ENCODE measurements at places on chromosomes 1 and 21. TPM values are rescaled to one million over a fixed set of nuclear protein-coding genes. Genes with fewer than 3 reads are reported as not detected.

GRCh38 chr1:230781594-230781993 lies 34.4 kb downstream of the CAPN9 start:
- no peak for DNase-seq

GRCh38 chr1:150515328-150516049 lies at the start of gene FALEC:
Gene FALEC (plus strand): TSS chr1:150515752.
- peak; percentile 96 for DNase-seq

- peak; percentile 70 for DNase-seq
Observed at GRCh38 chr1:16009030-16009460, 5.0 kb downstream of the SRARP start.

DNA sequence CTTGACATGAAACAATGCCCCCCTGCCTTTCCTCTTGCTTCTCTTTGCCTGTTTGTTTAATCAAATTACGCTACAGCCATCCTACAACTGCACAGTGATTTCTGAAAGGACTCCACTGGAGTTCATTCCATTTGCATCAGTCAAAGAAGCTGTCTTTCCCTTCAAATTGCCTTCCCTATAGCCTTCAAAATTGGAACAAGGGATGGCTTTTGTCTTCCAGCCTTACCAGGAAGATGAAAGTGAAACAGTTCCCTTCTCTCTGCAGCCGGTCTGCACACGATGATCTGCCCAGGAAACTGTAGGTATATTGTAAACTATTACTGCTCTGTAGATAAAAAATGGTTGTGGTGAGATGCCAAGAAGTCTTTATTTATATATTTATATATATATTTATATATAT lies 65.6 kb upstream of the ETS2 start:
- no peak for DNase-seq

GRCh38 chr1:88980870-88981269 lies 11.6 kb downstream of the KYAT3 start:
- no peak for DNase-seq

DNA sequence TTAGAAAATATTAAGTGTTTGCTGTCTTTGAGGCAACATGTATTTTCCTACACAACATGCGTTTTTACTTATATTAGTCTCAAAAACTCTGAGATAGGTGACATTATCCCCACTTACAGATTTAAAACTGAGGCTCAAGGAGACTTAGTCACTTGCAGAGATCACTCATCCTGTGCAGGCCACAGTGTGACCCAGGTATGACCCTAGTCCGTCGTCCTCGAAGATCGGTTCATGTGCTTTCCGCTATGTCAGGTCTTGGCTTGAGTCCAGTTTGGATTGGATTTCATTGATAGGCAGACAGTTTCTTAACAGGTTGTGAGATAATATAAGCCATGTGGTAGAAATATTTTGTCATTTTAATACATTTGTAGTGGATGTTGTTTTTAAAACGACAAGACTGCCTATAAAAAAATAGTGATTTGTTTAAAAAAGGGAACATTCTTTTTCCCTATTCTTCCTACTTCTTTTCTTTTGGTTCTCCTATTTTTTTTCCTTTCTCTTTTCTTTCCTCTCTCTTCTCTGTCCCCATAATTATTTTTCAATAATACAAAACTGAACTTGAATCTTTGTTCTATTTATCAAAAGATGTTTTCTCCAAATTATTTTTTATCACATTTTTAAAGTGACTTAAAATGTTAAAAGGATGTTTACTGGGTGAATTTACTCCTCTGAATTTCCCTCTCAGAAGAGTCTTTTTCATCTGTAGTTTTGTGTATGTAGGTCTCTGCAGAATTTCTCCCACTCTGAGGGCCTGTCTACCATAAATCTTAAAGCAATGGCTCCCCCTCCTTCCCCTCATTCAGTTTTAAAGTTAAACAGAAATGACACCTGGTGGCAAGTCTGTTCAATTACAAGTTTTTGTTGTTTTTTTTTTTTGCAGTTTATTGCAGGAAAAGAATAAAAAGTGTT lies 81.8 kb downstream of the PHTF1 start:
- DNase-seq: peak; percentile 58

DNA sequence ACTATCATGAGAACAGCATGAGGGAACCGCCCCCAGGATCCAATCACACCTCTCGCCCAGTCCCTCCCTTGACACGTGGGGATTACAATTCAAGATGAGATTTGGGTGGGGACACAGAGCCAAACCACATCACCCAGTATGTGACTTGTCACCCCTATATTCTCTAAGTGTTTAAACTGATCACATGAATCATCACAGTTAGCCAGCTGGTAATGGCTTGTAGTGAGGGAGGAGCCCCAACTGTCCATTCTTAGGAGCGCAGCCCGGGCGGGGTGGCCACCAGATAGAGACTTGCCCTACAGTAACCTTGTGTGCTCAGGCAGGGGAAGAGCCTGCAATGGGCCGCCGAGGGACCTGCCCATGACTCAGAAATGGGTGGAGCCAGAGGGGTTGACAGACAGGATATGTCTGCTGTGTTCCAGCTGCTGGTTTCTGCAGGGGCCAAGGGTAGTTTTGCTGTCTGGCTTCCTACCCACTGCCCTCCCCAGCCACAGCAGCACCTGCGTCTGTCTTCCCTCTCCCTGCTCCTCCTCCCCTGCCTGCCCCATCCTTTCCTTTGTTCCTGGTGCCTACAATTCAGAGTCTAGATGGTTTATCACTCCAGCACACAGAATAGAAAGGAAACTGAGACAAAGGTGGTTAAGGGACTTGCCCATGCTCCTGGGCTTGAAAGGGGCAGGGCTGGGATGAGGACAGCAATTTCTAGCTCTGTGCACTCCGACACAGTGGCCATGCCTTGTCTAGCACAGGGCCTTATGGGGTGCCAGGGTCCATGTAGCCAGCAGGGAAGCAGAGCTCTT lies 9.2 kb downstream of the ABCG1 start:
- peak; percentile 91 for DNase-seq

GRCh38 chr1:158212320-158212719 lies 31.6 kb downstream of the CD1D start:
- no peak for DNase-seq

DNA sequence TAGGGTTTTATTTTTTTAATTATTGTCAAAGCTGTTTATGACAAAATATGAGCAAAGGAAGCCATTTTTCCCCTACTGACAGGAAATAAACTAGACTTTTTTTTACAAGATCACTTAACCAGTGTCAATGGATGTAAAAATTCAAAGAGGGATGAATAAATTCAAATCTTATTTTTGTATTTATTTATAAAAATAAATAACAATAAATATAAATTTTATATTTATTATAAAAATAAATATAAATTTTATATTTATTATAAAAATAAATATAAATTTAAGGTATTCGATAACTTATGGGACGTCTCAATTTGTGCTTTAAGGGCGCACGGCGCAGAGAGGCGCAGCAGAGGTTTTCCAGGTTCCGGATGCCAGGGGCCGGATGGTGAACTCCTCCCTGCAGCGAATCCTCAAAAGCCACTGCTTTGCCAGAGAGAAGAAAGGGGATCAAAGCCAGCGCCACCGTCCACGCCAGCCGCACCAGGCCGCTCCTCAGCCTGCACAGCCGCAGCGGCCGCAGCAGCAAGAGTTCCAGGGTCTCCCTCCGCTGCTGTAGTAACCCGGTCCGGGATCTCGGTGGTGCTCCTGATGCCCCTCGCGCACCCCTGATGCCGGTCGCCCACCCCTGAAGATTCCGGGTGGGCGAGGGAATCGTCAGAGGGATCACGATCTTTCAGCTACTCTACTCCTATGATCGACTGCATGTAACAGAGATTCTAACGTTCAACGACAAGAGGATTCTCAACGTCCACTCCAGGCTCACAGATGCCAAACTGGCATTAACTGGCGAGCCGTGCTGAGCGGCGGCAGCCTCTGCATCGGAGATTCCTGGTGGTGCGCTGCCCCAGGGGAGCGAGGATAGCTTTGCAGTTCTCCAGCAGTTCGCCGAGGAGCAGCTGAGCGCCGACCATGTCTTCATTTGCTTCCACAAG lies 28.5 kb upstream of the RLF start:
- DNase-seq: peak; percentile 17

The MOV10 gene
- 56.7 TPM for total RNA-seq
